ENCODE measurements at places on chromosomes 5 and 9. TPM values are rescaled to one million over a fixed set of nuclear protein-coding genes. Genes with fewer than 3 reads are reported as not detected.

MED10 gene
- 10.1 TPM for total RNA-seq

DPYSL3 gene
- total RNA-seq: 263 TPM

C5orf52 gene
- total RNA-seq: not detected

CCNO gene
- total RNA-seq: not detected

INSL4 gene
- total RNA-seq: not detected

MAMDC2 gene
- total RNA-seq: 0.30 TPM

ELOVL7 gene
- total RNA-seq: not detected

TAL2 gene
- not detected for total RNA-seq

PCDHGB5 gene
- total RNA-seq: 30.9 TPM

NUTM2G gene
- total RNA-seq: not detected

ACOT12 gene
- not detected for total RNA-seq

ROPN1L gene
- 0.14 TPM for total RNA-seq

All from smooth muscle cell of the umbilical artery (primary cell).